Breast epithelium (tissue), 4 donors: ENCODE measurements at places on chromosomes 2 and 18. TPM values are rescaled to one million over a fixed set of nuclear protein-coding genes. Genes with fewer than 3 reads are reported as not detected.

DNA sequence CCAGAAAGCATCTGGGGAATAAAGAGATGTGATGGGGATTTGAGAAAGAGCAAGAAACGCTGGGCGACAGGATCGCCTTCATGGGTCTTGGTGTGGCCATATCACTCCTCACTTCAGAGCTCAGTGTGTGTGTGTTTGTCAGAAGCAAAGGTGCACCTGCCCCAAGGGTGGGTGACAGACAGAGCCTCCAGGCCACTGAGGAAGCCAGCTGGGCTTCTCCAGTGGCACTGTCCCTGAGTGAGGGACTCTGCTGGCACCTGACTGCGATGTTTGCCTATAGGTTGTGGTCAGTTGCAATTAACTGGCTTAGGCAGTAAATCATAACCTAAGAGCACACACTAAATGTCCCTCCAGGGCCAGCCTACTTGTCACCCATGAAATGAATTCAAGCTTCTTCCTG lies 23.5 kb upstream of the GNAL start:
- no peak overlapping the region for H3K27ac ChIP-seq
- no peak for DNase-seq
- H3K36me3 ChIP-seq = no peaks in the 10 kb centered on the region

DNA sequence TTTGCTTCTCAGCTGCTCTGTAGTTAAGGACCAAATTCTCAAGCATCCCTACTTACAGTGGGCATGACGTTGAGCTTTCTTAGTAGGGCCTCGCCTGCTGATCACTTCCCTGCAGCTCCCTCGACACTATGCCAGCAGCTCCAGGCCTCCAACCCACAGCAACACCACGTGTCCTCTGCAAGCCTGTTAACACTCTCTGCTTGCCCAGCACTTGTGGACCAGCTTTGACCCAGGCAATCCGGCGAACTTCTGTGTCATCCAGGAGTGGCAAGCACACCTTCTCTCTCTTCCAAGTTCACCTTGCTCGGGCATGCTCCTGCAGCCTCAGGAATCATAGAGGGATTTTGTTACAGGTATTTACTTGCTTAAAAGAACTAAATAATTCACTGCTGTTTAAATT lies 138.6 kb upstream of the FHL2 start:
- H3K36me3 ChIP-seq = no peaks in the 10 kb centered on the region
- no peak overlapping the region for H3K4me3 ChIP-seq
- peak overlapping the region; percentile 43 for H3K27ac ChIP-seq

DNA sequence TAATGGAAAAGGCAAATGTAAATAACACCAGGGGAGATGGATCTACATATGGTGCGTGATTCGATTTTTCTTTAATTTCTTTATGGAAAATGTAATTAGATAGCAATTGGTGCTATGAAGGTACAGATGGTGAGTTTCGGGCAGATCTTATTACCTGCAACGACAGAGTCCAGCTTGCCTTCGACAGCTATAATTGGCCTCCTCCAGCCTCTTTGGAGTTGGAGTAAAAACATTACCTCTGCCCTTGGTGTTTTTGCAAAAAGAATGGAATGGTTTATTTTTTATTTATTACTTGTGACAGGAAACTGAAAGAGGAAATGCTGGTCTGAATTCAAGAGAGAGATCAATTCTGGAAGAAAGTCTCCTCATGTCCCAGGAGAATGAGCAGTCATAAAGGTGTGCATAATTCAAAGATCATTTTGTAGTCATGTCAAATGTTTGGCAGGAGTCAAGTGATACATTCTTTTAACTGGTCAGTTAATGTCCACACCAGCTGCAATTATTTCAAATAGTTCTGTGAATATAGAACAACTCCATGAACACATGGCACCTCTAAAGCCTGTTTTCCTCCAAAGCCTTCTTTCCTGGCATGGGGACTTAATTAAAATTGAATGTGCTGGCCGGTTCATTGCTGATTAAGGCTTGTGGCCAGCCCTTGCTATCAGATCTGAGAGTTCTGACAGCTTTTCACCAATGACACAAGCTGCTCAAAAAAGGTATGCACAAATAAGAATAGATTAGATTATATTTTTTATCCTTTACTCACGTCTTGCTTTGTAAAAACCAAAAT lies 46.9 kb upstream of the KCNH7 start:
- H3K36me3 ChIP-seq = no peaks in the 10 kb centered on the region
- no peaks in the 10 kb centered on the region for H3K4me1 ChIP-seq
- H3K27me3 ChIP-seq = no peaks in the 10 kb centered on the region

- no peaks in the 10 kb centered on the region for H3K36me3 ChIP-seq
- DNase-seq = no peak
- H3K4me1 ChIP-seq = peaks cover 1% of the 10 kb centered on the region
- no peak overlapping the region for H3K4me3 ChIP-seq
- no peak overlapping the region for H3K27ac ChIP-seq
- H3K27me3 ChIP-seq = no peaks in the 10 kb centered on the region
Observed at GRCh38 chr2:101837354-101837753, 139.8 kb downstream of the MAP4K4 start.

- H3K4me3 ChIP-seq = no peak overlapping the region
- no peak for DNase-seq
- no peaks in the 10 kb centered on the region for H3K36me3 ChIP-seq
Observed at GRCh38 chr2:230991598-230991997, 4.3 kb upstream of the SPATA3 start.

DNA sequence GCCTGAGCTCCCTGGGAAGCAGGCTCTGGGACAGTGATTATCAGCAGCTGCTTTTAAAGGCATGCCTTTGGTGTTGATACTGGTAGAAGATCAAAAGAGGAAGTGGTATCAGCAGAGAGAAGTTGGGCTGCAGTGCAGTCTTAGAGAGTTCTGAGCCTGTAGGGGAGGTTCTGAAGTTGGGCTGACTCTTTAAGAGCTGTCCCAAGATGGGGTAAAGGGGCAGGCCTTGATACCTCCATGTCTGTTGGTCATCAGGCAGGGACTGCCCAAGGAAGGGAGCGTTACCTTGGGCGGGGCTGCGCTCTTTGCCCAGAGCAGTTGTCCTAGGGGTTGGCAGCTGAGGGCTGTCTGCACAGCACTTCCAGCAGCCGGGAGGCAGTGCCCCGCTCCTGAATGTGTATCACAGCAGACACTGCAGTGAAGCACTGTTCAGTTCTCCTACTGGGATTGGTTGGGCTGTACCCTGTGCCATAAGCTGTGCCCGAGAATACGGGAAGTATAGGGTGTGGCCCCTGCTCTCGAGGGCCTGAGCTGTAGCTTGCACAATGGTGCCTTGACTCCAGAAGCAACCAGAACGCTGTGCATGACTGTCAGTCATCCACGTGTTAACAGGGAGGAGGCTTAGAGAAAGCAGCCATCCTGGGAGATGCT lies 177.0 kb downstream of the CTIF start:
- DNase-seq = no peak
- H3K4me1 ChIP-seq = no peaks in the 10 kb centered on the region
- H3K4me3 ChIP-seq = no peak overlapping the region
- no peaks in the 10 kb centered on the region for H3K36me3 ChIP-seq

DNA sequence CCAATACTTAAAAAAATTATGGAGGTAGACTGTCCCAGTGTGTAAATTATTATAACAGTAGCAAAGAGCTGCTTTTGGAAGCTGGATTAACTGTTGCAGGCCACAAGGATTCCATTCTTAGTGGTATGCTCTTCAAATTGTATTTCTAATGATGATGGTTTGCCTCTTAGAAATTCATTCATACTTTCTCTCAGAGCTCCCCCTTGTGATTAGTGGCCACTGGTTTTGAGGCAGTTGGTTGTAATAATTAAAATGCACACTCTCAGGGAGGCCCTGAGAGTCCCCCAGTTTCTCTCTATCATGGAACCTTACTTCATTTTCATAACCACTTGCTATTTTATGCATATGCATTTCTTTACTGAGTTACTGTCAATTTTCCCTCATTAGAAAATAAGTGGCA lies 122.5 kb downstream of the PLA2R1 start:
- no peak for DNase-seq
- H3K27ac ChIP-seq = no peak overlapping the region
- no peaks in the 10 kb centered on the region for H3K36me3 ChIP-seq
- no peak overlapping the region for H3K4me3 ChIP-seq
- H3K4me1 ChIP-seq = no peaks in the 10 kb centered on the region

The IGFBP5 gene
- total RNA-seq = 161 TPM

DNA sequence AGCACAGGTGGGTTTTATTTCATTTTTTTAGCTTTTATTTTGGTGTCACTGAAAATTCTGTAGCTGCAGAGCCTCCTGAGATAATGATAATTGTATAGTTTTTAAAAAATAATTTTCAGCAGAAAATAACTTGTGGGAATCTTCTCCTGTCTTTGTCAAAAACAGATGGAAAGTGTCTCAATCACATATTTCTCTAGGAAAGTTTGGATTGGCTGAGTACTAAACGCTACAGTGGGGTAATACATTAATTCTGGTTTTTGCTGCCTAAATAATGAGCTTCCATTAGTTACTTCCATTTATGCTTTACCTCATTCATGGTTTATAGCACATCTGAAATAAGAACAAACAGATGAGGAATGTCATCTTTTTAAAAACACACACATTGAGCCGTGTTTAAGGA lies 2.2 kb downstream of the TWIST2 start:
- H3K4me1 ChIP-seq = no peaks in the 10 kb centered on the region
- H3K27me3 ChIP-seq = peaks cover 41% of the 10 kb centered on the region
- peak overlapping the region; percentile 63 for H3K4me3 ChIP-seq
- no peak for DNase-seq
- H3K36me3 ChIP-seq = no peaks in the 10 kb centered on the region
- peak overlapping the region; percentile 79 for H3K27ac ChIP-seq

The TNS1 gene
- total RNA-seq = 577 TPM

The KLHL30 gene
- 0.98 TPM for total RNA-seq

GRCh38 chr2:200786423-200786822 lies 25.3 kb upstream of the BZW1 start:
- H3K36me3 ChIP-seq = no peaks in the 10 kb centered on the region
- no peaks in the 10 kb centered on the region for H3K4me1 ChIP-seq
- H3K27ac ChIP-seq = no peak overlapping the region
- no peaks in the 10 kb centered on the region for H3K27me3 ChIP-seq

GRCh38 chr2:181774685-181775084 lies 94.4 kb upstream of the NEUROD1 start:
- H3K4me1 ChIP-seq = no peaks in the 10 kb centered on the region
- no peak overlapping the region for H3K4me3 ChIP-seq
- no peak for DNase-seq

- H3K36me3 ChIP-seq = no peaks in the 10 kb centered on the region
- no peaks in the 10 kb centered on the region for H3K4me1 ChIP-seq
- H3K27ac ChIP-seq = no peak overlapping the region
- DNase-seq = no peak
- H3K27me3 ChIP-seq = no peaks in the 10 kb centered on the region
Observed at GRCh38 chr18:28804512-28805202, 627.7 kb upstream of the CDH2 start.

The PSMA8 gene
- total RNA-seq = not detected

DNA sequence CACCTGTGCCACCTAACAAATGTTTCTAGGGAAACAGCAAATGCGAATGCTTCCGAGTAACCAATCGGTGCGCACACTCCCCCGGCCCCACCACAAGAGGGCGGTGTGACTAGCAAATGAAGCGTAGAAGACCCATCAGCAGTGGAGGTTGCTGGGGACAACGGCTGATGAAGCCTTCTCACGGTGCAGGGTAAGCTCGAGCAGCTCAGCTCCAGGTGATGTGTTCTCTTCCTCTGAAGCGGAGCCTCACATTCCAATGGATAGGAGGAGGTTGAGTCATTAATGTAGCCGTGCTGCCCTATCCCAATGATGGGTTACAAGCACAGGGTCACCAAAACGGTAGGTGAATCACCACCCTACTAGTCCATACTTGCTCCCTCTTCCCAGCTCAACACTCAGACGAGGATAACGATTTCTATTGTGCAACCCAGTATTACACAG lies 127.6 kb upstream of the TWIST2 start:
- no peaks in the 10 kb centered on the region for H3K4me1 ChIP-seq
- H3K27me3 ChIP-seq = peaks cover 9% of the 10 kb centered on the region
- no peak overlapping the region for H3K27ac ChIP-seq
- no peak for DNase-seq
- no peaks in the 10 kb centered on the region for H3K36me3 ChIP-seq

DNA sequence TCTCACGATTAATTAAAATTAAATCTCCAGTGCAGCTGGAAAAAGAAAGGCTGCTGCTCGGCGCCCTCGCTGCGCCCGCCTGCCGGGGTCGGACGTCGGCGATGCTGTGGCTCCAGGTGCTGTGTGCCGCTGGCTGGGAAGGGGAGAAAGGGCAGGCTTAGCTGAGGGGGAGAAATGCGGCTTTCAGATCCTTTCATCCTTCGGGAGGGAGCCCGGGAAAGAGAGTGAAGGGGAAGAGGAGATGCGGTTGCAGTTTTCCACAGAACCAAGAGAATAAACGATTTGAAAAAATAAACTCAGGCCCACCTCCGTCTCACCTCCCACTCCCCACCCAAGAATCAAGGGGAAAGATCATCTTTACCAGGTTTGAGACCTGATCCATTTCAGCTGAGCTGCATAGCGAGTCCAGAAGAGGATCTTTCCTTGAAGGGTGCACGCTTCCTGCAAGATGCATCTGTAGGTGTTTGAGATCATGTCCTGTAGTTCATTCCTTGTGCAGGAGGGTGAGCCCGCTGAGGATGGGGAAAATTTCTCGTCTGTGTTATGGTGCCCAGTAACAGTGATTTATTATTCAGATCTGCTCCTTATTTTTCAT lies 495 bp downstream of the TMEM169 start:
- H3K27ac ChIP-seq = peak overlapping the region; percentile 17
- no peaks in the 10 kb centered on the region for H3K4me1 ChIP-seq
- no peaks in the 10 kb centered on the region for H3K36me3 ChIP-seq
- peak overlapping the region; percentile 55 for H3K4me3 ChIP-seq

The MPHOSPH10 gene
- total RNA-seq = 24.8 TPM

The TMEM247 gene
- total RNA-seq = not detected

DNA sequence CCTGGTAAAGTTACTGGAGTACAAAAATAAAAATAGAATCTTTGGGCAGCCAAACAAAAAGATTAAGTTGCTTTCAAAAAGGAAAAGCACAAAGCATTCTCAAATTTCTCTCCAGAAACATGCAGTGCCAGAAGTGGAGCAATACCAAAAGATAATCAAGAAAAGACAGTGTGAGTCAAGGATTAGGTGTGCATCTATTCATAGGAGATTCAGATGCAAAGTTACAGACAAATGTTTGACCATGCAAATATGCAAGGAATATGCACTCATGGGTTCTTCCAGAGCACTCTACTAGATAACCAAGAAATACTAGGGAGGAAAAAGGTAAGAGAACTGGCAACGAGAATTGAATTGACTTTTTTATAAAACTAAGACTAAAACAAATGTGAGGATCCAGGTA lies 51.8 kb upstream of the CDH20 start:
- DNase-seq = no peak
- H3K36me3 ChIP-seq = no peaks in the 10 kb centered on the region
- H3K4me3 ChIP-seq = no peak overlapping the region
- no peaks in the 10 kb centered on the region for H3K4me1 ChIP-seq

DNA sequence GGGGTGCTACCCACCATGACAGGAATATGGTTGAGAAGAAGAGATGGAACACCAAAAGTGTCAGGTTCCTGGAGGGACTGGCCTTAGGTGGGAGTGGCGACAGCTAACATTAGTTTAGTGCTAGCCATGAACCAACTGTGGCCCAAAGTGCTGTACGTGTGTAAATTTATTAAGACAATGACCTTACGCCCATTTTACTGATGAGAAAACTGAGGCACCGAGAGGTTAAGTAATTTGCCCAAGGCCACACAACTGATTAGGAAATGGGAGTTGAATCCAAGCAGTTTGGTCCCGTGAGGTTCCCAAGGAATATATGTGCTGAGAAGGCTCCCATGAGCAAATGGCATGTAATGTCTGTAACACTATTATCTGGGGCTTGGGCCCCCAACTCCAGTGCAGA lies 109.5 kb upstream of the SLC1A4 start:
- no peak overlapping the region for H3K27ac ChIP-seq
- no peak overlapping the region for H3K4me3 ChIP-seq
- no peaks in the 10 kb centered on the region for H3K36me3 ChIP-seq
- DNase-seq = no peak
- H3K27me3 ChIP-seq = no peaks in the 10 kb centered on the region
